ENCODE measurements at places on chromosomes 4 and X.

DNA sequence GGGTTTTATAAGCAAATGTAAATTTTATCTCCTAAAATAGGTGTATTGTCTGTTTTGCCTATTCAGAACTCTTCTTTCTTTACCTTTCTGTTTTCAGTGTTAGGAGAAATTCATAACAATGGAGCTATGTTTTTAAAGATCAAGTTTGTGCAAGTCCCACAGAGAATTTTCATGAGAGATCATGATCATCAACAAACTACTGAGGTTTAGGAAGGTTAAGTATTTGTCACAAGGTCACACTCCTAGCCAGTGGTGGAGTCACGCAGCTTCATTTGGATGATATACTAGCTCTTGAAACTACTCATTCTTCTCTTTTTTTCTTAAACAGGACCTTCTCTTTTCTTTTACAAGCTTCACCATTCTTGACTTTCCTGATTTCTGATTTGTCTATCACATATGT is 892.6 kb upstream of the FRG1 start:
- no peak for DNase-seq

DNA sequence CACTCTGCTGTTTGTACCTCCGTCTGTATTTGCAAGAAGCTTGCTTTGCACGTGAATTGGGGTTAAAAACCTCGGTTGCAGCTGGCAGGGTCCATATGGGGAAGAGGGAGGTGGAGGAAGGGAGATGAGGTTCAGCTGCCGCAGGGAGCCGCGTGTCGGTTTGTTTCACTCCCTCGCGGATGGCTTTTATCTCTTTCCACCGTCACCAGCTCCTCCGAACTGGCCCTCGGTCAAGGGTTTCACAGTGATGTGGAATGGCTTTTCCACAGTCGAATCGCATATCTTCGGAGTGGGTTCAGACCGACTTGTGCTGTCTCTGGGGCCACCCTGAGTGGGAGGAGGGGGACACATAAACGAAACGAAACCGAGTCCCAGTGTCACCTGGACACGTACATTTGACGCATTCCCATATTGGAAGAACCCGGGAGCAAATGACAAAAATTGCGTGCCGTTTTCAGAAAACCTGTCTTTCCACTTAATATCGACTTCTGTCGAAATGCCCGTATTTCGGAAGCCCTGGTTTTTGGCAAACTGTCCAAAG is 929 bp downstream of the ZBTB33 start:
- no peak for DNase-seq

- DNase-seq: no peak
Observed at GRCh38 chr4:1195109-1195671, 22.8 kb upstream of the SPON2 start.

DNA sequence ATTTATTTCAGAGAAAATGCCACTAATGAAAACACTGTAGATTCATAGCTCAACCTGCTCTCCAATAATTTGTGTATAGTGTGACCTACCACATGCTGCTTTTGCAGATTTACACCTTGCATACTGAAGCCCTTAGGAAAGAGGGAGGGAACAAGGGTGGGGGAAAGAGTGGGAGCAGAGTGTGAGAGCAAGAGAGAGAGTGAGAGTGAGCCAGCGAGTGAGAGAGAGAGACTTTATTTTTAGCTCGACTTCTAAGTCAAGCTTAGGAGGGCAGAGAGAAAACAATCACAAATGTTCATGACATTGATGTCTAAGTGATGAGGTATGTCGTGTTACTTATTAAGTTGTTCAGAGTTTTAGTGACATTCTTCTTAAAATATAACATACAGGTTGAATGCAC is 112.5 kb upstream of the HAND2 start:
- DNase-seq: no peak

- no peak for DNase-seq
Observed at GRCh38 chrX:132613801-132614200, 125.0 kb upstream of the MBNL3 start.

DNA sequence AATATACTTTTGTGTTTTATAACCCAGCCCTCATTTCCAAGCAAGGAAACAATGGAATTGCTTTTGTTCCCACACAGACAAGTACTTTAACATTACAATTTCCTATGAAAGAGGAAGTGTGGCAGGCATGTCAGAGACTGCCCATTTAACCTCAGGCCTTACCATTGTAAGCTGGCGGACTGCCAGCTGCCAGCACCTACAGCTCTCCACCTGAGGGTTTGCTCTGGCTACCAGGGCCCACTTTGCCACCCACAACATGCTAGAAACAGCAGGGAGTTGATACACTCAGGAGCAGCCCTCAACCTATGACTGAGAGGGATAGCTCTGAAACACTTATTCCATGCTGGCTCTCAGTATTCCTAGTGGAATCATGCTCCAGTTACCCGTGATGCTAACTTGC is 152.3 kb upstream of the PRDX4 start:
- no peak for DNase-seq

DNA sequence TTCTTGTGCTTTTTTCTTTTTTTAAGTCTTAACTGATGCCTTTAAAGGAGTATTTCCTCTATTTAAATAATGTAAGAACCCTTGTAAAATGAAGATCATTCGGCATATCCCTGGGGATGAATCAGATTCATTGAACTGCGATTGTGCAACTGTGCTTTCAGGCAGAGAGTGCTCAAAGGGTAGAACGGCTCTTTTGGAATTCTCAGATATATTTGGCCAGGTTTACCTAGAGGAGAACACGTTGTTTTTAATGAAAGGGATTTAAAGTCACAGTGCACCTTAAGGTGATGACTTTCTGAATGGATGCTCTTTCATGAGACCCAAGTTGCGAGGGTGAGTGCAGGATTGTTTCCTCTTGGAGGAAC is 51.6 kb upstream of the ELOVL6 start:
- DNase-seq: no peak

DNA sequence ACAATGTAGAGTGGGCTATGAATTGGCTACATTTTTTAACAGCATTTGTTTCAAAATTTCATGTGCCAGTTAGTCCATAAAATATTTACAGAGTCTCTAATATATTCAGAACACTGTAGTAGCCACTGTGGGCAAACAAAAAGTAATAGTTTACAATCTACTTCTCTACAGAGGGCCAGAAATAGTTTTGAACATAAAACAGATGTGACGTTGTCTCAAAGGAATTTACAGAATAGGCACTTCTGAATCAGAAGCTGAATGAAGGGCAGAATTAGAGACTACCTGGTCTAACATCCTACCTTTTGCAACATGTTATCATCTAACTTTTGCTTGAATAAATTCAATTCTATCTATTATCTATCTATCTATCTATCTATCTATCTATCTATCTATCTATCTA is 811.9 kb upstream of the EPHA5 start:
- no peak for DNase-seq

- DNase-seq: no peak
Observed at GRCh38 chrX:22314211-22314610, 41.5 kb downstream of the CBLL2 start.

Measured in NCI-H510A (cell line).